Thoracic aorta (tissue), 2 donors: ENCODE measurements at places on chromosomes 16 and 17.

DNA sequence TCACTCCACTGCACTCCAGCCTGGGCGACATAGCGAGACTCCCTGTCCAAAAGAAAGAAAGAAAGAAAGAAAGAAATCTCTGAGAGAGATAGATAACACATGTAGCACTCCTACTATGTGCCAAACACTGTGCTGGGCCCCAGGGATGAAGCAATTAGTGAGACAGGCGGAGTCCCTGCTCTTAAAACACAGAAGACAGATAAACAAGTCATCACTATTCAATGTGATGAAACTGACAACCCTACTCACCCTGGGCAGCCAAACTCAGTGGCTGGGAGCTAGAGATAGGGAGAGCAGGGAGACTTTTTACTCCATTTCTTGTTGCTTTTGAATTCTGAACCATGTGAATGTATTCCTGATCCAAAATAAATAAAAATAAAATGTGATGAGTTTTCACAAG lies 35.2 kb upstream of the GOSR2 start:
- DNase-seq, result no peak

DNA sequence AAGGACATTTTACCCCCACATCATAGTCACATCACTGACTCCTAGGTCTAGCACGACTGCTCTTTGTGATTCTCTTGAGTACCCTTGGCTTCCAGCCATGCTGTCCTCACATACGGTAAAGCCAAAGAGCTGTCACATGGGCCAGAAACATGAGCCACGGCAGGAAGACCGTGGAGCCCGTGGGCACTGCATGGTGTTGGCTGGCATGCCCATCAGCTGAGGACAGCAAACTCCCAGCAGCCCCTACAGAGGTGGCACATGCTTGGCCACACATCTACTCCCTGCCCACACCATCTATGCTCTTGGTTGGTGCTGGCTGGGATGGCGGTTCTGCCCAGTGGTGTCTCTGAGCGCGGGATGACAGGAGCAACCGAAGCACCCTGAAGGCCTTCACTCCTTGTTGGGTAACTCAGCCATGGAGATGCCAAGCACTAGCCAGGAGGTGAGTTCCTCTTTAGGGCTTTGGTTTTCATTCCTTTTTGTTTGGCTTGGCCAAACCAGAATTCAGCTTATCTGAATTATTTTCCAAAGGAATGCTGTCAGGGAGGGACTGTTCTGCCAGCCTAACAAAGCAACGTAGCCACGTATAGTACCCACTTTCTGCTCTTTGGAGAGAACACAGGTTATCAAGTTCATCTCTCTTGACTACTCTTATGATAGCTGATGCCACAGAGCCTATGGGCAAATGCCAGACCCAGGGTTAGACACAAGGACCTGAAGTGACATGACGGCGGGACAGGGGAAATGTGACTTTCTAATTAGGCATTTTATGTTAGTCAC lies 10.0 kb downstream of the TNFAIP1 start:
- DNase-seq, result no peak

DNA sequence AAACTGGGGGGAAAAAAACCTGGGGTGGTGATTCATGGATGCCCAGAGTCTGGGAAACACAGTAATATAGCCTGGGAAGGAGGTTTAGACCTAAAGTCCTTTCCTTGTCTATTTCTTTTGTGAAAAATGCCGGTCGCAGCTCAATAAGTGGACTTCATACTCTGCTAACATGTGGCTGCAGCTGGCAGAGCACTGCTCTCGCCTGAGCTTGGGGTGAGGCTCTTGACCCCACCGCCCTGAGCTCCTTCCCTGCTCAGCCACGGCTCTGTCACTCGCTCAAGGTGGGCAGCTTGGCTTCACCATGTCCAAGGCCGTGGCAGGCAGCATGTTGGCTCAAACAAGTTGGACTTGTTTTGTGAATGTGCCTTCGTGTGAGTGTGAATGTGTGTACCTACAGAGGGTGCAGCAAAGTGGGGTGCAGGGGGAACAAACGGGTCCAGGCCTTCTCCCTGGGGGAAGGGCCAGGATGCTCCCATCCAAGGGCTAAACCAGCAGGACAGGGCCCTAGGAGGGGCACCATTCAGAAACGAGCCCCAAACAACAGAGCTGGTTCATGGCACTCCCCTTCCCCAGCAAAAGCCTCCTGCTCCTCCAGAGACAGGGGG lies 4.9 kb downstream of the FA2H start:
- DNase-seq, result no peak

DNA sequence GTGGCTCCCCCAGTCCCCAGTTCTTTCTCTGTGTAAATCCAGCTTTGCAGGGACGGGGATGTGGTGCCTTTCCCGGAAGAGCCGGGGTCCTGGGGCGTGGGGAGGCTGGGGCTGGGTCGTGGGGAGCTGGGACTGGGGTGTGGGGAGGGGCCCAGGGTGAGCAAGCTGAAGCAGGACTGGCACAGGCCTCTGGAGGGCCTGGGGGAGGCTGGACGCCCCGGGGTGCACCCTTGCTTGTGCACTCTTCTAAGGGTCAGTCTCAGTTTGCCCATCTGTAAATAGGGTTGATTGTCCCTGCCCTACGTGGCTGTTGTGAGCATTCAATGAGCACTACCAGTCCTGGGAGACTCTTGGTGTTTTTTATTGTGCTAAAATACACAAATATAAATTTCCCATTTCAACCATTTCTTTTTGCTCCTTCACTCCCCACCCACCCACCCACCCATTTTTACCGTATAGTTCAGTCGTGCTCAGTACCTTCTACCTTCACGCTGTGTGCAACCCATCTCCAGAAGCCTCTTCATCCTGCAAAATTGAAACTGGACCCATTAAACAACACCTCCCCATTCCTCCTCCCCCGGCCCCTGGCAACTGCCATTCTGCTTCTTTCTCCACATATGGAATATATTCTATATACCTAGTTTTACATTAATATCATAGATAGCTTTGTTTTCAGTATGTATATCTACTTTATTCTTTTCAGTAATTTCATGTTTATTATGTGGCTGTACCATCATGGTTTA lies 7.8 kb upstream of the TBC1D3B start:
- DNase-seq, result no peak

DNA sequence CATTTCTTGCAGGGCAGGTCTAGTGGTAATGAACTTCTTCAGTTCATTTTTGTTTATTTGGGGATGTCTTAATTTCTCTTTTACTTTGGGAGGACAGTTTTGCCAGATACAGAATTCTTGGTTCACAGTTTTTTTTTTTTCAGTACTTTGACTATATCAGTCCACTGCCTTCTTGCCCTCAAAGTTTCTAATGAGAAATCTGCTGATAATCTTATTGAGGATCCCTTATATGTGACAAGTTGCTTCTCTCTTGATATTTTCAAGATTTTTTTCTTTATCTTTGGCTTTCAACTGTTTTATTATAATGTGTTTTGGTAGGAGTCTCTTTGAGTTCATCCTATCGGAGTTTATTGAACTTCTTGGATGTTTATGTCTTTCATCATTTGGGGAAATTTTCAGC lies 42.8 kb downstream of the CLEC19A start:
- no peak for DNase-seq

- no peak for DNase-seq
These were observed 39.5 kb downstream of the ST3GAL2 start for GRCh38 chr16:70399381-70399780.

DNA sequence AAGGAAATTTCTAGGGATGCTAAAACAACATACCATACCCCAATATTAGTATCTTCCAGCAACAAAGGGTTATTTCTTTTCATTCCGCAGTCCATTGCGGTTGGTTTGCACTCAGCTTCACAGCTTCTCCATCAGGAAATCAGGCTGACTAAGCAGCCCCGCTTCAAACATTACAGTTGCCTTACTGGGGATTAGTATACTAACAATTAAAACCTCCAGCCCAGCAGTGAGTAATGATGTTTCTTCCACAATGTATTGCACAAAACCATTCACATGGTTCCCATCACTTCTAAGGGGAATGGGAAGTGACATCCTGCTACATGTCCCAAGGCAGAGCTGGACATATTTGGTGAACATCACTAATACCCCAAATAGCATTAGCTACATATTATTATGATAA lies 1384.9 kb downstream of the CDH8 start:
- DNase-seq, result no peak

DNA sequence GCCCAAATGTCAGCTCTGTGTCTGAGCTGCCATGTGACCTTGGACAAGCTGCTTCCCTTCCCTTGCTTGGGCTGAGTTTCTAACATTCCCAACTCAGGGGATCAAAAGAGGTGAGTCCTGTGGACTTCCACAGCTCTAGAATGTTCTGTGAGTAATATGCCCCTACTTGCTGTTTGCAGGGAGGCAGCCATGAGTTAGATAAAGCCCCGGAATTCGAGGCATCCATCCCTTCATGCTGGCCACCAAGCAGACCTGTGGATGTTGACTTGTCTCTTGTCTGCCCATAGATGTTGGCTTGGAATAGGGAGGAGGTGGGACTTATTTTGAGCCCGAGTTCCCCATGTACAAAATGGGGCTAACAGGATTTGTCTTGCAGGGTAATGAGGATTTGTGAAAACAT lies 36.2 kb downstream of the KSR1 start:
- DNase-seq, result no peak

GRCh38 chr16:80984124-80984892 lies 22.4 kb downstream of the CMC2 start:
- no peak for DNase-seq

GRCh38 chr16:70749681-70750601 lies 51.0 kb downstream of the VAC14 start:
- DNase-seq, result no peak
